Breast epithelium (tissue), 4 donors: ENCODE measurements at places on chromosomes 5 and 9. TPM values are rescaled to one million over a fixed set of nuclear protein-coding genes. Genes with fewer than 3 reads are reported as not detected.

C9orf85 gene
- 14.1 TPM for total RNA-seq

DNA sequence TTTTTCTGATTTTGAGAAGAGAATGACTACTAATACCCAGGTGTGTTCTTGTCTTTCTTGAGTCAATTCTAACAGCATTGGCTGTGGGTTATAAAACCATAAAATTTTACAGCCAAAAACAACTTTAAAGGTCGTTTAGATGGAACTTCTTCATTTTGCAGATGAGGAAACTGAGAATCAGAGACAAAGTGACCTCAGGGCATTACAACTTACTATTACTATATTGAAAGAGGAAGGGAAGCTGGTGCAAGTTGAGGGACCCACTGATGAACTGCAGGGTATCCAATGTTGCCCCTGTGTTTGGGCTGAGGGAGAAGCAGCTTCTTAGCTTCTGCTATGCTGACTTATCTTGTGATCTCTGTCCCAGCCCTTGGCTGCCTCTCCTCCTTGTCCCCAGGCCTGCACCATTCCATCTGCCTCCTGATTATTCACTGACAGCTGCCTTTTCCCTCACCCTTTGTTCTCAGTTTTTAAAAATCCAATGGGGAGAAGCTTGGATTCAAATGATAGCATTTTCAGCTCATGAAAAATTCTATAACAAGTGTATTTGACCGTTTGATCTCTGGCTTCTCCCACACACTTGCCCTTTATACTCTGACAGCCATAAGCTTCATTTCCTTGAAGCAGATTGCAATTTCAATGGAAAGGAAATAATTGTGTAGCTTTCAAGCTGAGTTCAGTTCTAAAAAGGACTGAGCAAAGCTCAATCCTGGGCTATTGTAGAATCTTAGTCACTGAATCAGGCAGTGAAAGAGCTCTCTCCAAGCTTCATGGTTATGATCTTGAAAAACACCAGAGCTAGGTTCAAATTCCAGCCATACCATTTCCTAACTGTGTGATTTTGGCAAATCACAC, 68.5 kb downstream of the TMC1 start:
- no peak overlapping the region for H3K4me3 ChIP-seq
- H3K36me3 ChIP-seq, result no peaks in the 10 kb centered on the region
- H3K27ac ChIP-seq, result no peak overlapping the region
- DNase-seq, result no peak
- H3K4me1 ChIP-seq, result no peaks in the 10 kb centered on the region

GRCh38 chr5:42666869-42667268, 89.7 kb upstream of the CCDC152 start:
- no peaks in the 10 kb centered on the region for H3K36me3 ChIP-seq
- DNase-seq, result no peak
- H3K27ac ChIP-seq, result peak overlapping the region; percentile 71
- peaks cover 6% of the 10 kb centered on the region for H3K4me1 ChIP-seq
- H3K4me3 ChIP-seq, result no peak overlapping the region
- no peaks in the 10 kb centered on the region for H3K27me3 ChIP-seq

DNA sequence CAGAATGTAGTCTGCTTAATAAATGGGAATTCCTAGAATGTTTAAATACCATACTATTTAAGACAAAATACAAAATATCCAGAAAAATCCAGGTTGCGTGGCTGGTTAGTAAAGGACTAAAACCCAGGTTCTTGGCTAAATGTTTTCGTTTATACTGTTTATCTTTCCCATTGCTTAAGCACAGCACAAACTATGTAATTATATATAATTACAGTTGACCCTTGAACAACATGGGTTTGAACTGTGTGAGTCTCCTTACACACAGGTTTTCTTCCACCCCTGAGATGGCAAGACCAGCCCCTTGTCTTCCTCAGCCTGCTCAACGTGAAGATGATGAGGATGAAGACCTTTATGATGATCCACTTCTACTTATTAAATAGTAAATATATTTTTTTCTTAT, 24.7 kb downstream of the XPA start:
- H3K27ac ChIP-seq, result no peak overlapping the region
- H3K4me1 ChIP-seq, result no peaks in the 10 kb centered on the region
- peaks cover 6% of the 10 kb centered on the region for H3K36me3 ChIP-seq
- H3K27me3 ChIP-seq, result no peaks in the 10 kb centered on the region
- no peak overlapping the region for H3K4me3 ChIP-seq

DNA sequence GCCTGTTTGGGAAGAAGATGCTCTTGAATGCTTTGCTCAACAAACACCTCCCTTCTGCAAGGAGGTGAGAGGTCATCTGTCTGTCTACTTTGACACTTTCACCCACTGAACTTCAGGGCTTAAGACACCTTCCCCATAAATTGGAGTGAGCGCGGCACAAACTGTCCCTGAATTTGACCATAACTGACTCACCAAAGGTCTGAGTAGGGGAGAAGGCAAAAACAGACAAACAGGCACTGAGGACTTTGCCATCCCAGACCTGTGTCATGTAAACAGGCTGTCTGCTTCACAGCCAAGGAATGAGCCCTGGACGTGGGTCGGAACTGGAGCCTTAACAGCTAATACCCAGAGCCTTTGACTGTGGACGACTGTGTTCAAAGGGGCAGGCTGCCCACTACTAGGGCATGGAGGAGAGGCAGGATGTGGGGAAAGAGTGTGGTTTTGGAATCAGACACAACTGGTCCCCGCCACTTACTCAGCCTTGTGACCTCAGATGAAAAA, 320.9 kb upstream of the KLF4 start:
- no peak for DNase-seq
- H3K36me3 ChIP-seq, result no peaks in the 10 kb centered on the region
- H3K4me1 ChIP-seq, result no peaks in the 10 kb centered on the region
- no peak overlapping the region for H3K4me3 ChIP-seq
- H3K27ac ChIP-seq, result no peak overlapping the region
- no peaks in the 10 kb centered on the region for H3K27me3 ChIP-seq

- H3K36me3 ChIP-seq, result no peaks in the 10 kb centered on the region
- no peaks in the 10 kb centered on the region for H3K4me1 ChIP-seq
- no peaks in the 10 kb centered on the region for H3K27me3 ChIP-seq
- no peak for DNase-seq
- no peak overlapping the region for H3K4me3 ChIP-seq
Observed at GRCh38 chr5:142015781-142016533, 3.1 kb upstream of the GNPDA1 start.

DNA sequence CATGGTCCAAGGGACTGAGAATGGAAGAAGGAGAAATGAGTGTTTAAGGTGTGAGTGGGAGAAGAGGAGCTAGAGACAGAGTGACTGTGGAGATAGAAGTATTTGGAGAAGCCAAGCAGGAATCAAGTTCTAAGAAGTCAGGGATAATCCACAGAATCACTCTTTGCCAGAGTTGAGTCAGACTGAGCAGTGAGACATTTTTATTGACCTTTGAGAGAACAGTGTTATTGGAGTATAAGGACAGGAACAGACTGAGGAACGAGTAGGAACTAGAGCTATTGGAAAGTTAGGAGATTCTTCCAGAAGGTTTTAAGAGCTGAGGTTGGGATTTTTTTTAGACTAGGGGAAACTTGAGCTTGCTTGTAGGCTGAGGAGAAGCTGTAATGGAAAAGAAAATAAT, 37.2 kb downstream of the RCL1 start:
- no peak for DNase-seq
- H3K27me3 ChIP-seq, result no peaks in the 10 kb centered on the region
- H3K4me1 ChIP-seq, result no peaks in the 10 kb centered on the region
- no peak overlapping the region for H3K4me3 ChIP-seq
- H3K36me3 ChIP-seq, result no peaks in the 10 kb centered on the region

- H3K27ac ChIP-seq, result no peak overlapping the region
- H3K4me3 ChIP-seq, result no peak overlapping the region
- no peaks in the 10 kb centered on the region for H3K4me1 ChIP-seq
- no peaks in the 10 kb centered on the region for H3K36me3 ChIP-seq
- no peak for DNase-seq
Observed at GRCh38 chr9:82583524-82583923, 479.4 kb downstream of the RASEF start.

GRCh38 chr9:93861736-93862358, 93.3 kb downstream of the BARX1 start:
- no peak for DNase-seq
- no peak overlapping the region for H3K4me3 ChIP-seq
- no peaks in the 10 kb centered on the region for H3K4me1 ChIP-seq
